ENCODE measurements at places on chromosomes 12 and 14.

GRCh38 chr14:99684410-99684934, 374 bp downstream of the CYP46A1 start:
- peak; percentile 71 for DNase-seq

DNA sequence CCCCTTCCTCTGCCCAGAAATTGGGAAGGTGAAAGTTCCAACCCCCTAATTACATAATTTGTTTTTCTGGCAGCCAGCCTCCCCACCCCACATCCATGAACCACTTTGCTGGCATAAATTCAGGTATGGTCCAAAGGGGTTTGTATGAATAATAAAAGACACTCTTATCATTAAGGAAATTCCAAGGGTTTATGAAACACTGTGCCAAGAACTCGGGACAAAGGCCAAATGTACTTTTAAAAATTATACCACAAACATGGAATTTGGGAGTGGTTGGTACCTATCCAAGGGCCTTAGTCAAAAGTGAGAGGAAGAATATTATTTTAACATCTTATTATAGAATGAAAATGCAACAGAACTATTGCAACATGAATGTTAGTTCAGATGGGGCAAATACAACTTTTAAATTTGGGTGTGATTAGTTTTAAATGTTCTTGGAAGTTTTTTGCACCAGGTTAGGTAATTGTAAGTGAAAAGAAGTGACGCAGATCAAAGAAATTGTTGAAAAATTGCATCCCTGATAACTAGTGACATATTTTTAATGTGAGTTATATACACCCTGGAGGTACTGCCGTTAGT, 217.8 kb downstream of the TMEM117 start:
- no peak for DNase-seq

- no peak for DNase-seq
Observed at GRCh38 chr14:34258318-34258717, 203.7 kb downstream of the SPTSSA start.

DNA sequence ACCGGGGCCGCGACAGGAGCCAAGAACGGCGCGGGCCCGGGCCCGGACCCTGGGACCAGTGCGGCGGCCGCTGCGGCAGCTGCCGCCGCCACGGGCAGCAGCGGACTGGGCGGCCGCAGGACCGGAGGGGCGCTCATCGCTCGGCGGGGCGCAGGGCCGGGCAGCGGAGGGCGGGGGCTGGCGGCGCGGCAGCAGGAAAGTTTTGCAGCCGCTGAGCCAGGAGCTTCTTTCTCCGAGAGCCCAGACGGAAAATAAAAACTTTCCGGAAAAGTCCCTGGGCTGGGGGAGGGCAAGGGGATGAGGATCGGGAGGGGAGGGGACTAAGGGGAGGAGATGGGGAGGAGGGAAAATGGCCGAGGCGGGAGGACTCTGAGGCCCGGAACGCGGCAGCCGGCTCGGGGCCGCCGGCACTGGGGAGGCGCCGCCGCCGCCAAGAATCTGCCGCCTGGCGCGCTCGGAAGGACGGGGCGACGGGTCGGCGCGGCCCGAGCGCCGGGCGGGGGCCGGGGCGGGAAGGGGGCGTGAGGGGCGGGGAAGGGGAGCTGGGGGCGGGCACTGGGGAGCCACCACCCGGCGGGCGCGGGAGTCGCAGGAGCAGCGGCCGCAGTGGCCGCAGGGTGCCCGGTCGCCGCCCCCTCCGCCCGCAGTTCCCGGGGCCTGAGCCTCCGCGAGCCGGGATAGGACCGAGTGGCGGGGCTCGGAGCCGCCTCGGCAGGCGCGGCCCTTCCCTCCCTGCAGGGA, at the start of gene PRKD1:
PRKD1 (minus strand) TSS at position 472 of the 741 bp plus-strand sequence.
- DNase-seq = peak; percentile 86

GRCh38 chr14:81170829-81171195, 49.9 kb downstream of the GTF2A1 start:
- DNase-seq = no peak

DNA sequence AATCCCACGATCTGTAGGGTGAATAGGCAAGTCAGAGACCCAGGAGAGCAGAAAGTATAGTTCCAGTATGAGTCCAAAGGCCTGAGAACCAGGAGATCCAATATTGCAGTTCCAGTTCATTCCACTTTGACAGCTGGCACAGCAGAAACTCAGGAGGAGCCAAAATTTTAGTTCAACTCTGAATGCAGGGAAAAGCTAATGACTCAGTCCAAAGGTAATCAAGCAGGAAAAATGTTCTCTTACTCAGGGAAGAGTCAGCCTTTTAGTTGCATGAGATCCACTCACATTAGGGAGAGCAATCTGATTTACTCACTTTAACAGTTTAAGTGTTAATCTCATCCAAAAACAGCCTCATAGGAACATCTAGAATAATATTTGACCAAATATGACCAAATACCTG, 130.2 kb upstream of the LRFN5 start:
- DNase-seq = no peak

DNA sequence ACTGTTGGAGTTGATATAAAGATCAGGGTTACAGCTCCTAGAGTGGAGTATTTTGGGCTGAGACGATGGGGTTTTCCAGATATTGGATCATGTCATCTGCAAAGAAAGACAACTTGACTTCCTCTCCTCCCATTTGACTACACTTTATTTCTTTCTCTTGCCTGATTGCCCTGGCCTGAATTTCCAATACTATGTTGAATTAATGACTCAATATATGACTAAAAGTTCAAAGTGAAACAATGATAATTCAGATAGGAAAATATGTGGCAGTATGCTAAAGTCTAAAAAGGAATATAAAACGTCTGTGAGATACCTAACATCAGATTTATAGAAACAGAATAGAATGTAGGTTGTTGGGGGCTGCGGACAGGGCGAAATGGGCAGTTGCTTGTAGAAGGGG, 72.2 kb downstream of the BHLHE41 start:
- DNase-seq = no peak

DNA sequence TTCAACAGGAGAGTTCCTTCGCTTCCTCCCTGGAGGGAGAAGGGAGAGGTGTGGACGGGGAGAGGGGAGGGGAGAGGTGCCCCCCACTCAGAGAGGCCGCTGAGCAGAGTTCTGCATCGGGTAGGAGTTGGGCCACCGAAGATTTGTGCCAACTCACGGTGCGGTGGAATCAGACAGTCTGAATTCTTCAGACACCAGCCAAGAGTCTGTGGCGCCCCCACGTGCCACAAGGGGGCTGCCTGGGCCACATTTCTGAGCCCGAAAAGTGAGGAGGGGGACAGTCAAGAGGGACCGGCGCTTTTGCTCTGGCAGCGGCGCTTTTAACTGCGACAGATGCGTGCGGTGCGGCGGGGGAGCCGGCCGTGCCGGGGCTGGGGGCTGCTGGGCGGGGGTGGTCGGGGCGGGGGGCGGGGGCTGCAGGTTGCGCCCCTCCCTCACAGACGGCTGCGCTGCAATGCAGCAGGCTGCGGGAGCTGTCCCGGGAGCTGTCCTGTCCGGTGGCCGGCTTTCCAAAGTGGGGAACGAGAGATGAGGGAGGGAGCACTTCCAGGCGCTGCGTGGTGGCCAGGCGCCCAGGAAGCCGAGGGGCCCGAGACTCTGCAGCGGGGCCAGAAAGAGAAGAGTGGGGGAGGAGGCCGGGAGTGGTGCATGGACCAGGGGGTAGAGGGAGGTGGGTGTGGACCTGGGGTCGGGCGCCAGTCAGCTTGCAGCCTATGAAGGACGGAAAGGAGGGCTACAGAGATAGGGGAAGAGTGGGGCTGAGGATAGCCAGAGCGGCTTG, 975 bp upstream of the RTL1 start:
- DNase-seq = peak; percentile 87

- no peak for DNase-seq
Observed at GRCh38 chr14:55706893-55707292, 126.9 kb downstream of the KTN1 start.

GRCh38 chr12:133203344-133204263, 22.3 kb downstream of the ZNF268 start:
- DNase-seq = no peak

DNA sequence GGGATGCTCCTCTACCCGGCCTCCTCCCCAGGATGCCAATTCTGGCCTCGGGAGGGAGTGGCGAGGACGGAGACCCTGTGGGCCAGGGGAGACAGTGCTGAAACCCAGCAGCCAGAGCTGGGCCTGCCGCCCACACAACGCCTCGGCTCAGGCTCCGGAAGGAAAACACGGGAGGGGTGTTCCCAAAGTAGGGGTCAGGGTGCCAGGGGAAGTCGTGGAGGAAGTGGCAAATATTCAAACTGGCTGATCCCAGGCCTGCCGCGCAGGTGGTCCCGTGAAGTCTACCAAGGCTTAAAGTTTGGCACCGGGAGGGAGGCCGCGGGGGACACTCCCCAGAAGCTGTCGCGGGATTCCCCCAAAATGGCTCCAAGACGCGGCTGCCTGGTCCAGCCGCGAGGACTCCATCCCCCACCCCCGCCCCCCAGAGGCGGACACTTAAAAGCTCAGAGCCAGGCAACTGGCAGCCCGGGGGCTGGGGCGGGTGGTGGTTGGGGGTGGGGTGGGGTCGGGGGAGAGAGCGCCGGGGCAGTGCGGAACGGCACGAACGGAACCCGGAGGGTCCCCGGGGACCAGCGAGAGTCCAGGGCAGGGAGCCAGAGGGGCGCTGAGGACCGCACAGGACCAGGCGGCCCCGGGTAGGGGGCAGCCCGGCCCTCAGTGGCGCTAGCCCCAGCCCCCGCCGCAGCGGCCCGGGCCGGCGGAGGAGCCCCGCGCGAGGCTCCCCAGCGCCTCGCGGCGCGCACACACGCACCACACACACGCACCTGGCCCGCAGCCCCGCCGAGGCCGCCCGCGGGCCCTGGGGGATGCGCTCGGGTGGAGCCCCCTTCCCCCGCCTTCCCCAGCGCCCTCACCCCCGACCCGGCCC, 20.0 kb downstream of the BEGAIN start:
- peak; percentile 29 for DNase-seq

DNA sequence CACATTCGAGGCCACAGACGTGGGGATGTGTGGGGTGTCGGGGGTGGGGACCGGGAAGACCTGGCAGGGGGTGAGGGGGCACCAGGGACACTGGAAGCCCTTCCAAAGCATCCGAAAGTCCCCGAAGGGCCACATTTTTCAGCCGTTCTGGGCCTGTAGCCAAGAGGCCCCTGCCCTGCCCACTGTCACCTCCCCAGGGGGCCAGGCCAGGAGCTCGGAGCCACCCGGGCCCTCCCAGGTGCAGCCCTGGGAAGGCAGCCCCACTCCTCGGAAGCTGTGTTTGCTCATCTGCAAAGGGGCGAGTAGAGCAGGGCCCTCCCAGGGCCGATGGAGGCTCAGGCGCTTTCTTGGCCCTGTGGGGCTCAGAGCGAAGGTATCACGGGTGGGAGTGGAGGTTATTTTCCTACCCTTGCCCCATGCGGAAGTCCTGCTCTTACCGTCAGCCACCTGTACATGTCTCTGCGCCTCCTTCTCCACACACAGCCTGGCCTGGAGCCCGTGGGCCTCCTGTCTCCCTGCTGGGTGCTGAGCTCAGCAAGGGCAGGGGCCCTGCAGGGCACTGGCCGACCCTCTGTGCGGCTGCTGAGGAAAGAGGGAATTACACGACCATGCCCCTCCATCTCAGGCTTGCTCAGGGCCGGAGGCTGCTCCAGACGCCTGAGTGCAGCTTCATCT, 27.2 kb downstream of the NOC4L start:
- DNase-seq = no peak

GRCh38 chr14:59123531-59123930, 64.9 kb upstream of the DAAM1 start:
- no peak for DNase-seq

GRCh38 chr14:93997082-93997481, at the start of gene CCDC197:
Gene CCDC197 (plus strand): TSS chr14:93997301. CDS start chr14:93998132, 831 bp downstream.
- DNase-seq = no peak

GRCh38 chr12:7450667-7451066, 6.7 kb upstream of the CD163L1 start:
- DNase-seq = no peak

- DNase-seq = no peak
Observed at GRCh38 chr14:29953501-29953900, 25.9 kb upstream of the PRKD1 start.

DNA sequence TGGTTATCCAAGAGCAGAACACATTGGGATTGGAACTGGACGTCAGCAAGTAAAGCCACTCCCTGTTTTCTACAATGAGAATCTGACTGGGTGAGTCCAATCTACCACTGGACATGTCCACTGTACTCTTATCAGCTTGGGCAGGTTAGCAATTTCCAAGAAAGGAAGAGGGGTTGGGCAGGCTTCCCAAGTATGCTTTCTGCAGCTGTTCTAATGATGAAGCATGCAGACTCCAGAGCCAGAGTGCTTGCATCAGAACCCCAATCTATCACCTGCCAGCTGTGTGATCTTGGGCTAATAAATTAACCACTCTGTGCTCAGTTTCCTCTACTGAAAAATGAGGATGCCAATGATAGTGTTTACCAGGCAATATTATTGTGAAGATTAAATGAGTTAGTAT, 92.0 kb downstream of the EMP1 start:
- DNase-seq = no peak

GRCh38 chr12:93115198-93115601, 186.1 kb upstream of the EEA1 start:
- no peak for DNase-seq

DNA sequence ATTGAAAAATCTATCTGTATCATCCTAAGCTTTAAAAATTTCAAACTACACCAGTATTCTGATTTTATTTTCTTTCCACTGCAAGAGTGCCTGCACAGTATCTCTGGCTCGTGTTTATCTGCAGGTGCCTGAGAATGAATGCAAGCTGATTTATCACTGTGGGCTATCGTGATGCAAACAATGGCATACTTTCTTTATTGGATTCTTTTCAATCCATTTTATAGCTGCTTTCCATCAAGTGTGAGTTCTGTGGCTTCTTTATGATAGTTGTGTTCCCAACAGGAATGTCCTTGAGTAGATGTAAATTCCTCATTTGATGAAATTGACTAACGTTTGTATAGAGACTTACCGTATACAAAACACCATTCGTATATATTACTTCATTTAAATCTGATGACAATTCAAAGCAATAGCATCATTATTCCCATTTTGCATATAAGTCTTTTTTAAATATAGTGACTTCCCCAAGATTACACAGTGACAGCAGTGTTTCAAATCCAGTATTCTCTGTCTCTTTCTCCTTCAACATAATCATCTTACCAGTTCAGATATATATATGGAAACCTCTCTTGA, 160.3 kb upstream of the ABCD2 start:
- no peak for DNase-seq

- DNase-seq = peak; percentile 93
Observed at GRCh38 chr12:80400571-80400991, 43.5 kb upstream of the PTPRQ start.

DNA sequence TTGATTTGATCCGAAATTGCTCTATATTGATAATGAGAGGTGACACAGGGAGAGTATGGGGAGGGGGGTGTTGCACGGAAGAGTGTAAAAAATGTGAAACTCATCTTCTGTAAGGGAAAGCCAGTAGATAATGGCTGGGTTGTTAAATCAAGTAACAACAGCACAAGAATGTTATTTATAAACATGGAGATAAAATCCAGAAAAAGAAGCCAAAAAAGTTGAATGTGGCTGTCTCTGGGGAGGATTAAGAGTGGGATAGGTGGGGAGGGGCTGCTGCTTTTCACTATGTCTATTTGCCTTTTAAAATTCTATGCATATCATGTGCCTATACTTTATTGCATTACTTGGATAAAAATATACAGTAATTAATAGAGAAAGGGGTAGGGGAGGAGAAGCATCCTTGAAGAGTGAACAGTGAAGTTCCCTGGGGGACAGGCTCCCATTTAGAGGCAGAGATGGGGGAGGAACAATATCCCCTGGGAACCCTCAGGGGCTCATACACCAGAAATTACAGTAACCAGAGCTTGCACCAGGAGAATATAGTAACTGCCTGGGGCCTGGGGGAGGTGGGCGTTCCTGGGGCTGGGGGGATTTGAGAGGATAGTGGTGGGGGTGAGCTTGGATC, 39.2 kb upstream of the ANKRD9 start:
- DNase-seq = no peak

GRCh38 chr12:32821710-32822109, 66.0 kb upstream of the YARS2 start:
- DNase-seq = no peak
